Occipital lobe (tissue), 3 donors: ENCODE measurements at places on chromosomes 16 and 17.

- no peak for DNase-seq
Observed at GRCh38 chr16:67865318-67865717, 7.5 kb upstream of the EDC4 start.

DNA sequence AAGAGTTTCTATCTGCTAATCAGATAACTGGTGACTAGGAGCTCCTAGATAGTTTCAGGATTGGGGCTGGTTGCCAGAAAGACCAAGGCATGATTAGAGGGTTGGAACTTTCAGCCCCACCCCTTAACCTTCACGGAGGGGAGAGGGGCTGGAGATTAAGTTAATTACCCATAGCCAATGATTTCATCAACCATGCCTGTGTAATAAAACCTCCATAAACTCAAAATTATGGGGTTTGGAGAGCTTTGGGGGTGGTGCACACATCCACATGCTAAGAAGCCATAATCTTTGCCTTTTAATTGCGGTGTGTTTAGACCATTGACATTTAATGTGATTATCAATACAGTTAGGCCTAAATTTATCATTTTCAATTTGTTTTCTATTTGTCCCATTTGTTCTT lies 161.7 kb downstream of the CDK5R1 start:
- DNase-seq: no peak

- DNase-seq: no peak
Observed at GRCh38 chr17:17959520-17960361, 12.5 kb downstream of the TOM1L2 start.

GRCh38 chr17:8018436-8018835 lies 16.0 kb downstream of the GUCY2D start:
- no peak for DNase-seq

- DNase-seq: no peak
Observed at GRCh38 chr16:46996952-46997458, 23.5 kb upstream of the DNAJA2 start.

DNA sequence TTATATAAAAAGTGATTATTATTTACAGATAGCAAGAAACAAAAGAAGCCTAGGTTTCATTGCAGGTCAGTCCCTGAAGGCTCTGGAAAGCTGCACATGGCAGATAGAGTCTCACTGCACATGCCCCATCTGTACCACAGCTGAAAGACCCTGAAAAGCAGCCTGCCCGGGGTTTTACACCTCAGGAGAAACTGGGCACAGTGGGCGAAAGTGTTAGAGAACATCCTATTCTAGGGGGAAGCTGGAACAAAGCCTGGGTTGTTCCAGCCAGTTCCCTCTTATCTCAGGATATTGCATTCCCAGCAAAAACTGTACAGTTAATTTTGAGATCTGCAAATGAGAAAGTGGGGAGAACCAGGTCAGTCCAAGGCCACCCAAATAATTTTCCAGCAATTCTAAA lies 419.7 kb downstream of the CNTNAP4 start:
- DNase-seq: peak; percentile 19

GRCh38 chr16:68250951-68251350 lies 5.8 kb downstream of the PLA2G15 start:
- DNase-seq: no peak

- DNase-seq: no peak
Observed at GRCh38 chr17:40327735-40328385, 18.9 kb downstream of the RARA start.

GRCh38 chr17:9079461-9080103 lies 58.3 kb downstream of the NTN1 start:
- DNase-seq: no peak

GRCh38 chr17:81003711-81004475 lies 12.3 kb downstream of the CHMP6 start:
- no peak for DNase-seq

- no peak for DNase-seq
Observed at GRCh38 chr16:85006639-85007038, 4.7 kb downstream of the ZDHHC7 start.
